ENCODE measurements at places on chromosomes 2 and 18.

DNA sequence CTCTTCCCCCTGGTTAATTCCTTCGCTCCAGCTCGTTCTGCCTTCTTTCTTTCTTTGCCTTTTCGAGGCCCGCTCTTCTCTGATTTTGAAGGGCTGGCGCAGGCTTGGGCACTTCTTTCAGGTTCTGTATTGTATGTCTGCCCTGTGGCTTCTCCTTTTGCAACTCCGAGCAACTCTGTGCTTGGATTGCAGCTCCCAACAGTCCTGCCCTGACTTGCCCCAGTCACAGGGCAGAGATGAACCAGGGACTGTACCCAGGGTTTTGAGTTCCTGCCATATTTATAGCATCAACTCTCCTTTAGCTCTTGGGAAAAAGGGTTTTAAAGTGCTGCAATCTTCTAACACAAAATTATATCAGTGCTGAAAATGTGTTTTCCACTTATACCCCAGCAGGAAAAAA, 31.1 kb upstream of the CD8A start:
- DNase-seq = no peak

GRCh38 chr2:187982668-187983067, 309.0 kb upstream of the GULP1 start:
- no peak for DNase-seq

GRCh38 chr2:217987391-217987790, 15.4 kb downstream of the TNS1 start:
- DNase-seq = no peak

DNA sequence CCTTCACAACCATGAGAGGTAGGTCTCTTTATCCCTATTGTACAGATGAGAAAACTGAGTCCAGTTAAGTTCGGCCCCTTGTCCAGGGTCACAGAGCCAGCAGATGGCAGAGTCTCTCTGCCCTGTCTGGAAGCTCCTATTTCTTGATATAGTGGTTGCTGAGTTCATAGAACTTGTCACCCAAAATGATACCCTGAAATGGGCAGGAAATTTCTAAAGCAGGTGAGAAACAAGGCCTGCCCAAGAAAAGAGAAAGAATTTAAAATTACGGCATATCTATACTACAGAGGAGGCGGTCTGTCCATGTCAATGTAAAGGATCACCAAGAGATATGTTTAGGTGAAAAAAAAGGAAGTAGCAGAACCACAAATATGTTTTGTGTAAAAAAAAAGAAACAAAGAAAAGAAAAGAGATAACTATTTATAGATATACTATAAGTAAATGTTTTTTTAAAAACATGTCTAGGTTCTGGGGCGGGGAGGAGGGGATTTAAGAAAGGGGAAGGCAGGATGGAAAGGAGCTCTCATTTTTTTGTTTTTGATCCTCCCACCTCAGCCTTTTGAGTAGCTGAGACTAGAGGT, 39.8 kb downstream of the MYO7B start:
- no peak for DNase-seq

GRCh38 chr18:3179430-3180089, 40.2 kb downstream of the MYOM1 start:
- DNase-seq = no peak

DNA sequence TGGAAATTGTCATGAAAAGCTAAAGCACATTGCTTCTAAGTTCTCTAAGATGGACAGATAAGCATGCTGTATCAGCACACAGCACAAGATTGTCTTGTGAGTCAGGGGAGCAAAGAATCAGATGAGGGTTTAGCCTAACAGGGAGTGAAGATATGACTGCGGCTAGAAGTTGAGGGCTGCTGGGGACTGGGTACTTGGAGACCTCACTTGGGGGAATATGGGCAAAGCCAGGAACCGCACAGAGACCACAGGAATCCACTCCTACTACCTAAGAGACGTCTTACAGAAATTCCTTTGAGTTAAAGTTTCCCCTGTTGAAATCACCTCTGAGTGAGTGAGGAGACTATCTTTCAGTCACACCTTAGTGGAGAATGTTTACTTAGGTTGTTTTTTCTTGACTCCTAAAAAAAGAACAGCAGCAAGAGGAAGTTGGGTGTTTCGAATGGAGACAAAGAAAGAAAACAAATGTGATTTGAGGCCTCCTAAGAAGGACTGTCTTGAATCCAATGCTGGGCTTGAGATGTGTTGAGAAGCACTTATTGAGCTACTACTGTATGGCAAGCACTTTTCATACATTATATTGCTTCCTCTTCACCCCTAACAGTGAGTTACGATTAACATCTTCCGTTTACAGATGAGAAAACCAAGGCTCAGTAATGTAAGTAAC, 100.7 kb downstream of the ANKRD44 start:
- no peak for DNase-seq

DNA sequence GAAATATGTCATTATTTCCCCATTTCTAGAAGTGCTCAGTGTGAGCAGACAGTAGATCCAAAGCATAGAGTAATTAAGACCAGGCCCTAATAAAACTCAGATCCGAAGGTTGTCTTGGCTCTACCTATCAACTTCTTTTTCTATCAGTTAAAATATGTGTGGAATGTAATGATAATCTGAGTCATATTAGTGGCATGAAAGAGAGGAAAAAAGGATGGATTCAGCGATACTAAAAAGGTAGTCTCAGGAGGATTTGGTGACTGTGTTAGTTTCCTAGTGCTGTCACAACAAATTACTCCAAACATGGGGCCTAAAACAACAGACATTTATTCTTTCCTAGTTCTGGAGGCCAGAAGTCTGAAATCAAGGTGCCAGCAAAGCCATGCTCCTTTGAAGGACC, 103.7 kb upstream of the NABP1 start:
- no peak for DNase-seq

DNA sequence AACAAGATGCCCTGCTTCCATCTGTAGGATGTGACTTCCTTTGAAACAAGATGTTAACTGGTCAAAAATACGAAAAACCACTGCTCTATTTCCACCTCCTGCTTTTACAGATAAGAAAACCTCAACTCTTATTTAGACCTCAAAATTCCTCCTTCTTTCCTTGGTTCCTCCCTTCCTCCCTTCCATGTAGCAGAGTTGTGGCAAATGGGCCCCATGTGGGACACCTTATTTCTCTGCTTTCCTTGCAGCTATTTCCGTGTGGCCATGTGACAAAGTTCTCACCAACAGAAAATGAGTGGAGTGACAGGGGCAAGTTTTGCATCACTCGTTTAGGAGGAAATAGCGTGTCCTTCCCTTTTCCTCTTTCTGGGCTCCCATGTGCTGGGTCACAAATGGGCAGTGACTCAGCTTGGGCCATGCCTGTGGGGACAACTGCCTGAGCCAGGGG, 69.4 kb upstream of the SMAD2 start:
- DNase-seq = no peak

DNA sequence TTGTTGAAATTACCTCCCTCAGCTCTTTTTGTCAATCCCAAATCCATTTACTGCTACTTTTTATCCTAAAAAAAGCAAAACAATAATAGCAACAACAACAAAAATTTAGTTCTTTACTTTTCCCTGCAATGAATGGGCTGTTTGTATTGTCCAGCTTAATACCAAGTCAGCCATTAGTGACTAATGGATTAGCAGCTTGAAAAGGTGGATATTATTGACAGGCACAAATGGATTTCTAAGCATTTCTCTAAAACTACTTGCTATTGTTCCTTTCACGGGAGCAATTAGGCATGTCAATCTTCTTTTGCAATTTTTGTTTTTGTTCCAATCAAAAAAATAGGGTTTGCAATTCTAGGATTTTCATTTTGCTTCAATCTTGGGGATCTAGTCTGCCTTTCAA, 32.1 kb upstream of the SPAG16 start:
- no peak for DNase-seq

- no peak for DNase-seq
Measured at GRCh38 chr2:174597009-174597344, 627 bp downstream of the WIPF1 start.

Measured in NT2/D1 (cell line).